ENCODE measurements at places on chromosomes 4 and X. TPM values are rescaled to one million over a fixed set of nuclear protein-coding genes. Genes with fewer than 3 reads are reported as not detected.

- peaks cover 28% of the 10 kb centered on the region for H3K36me3 ChIP-seq
- H3K4me1 ChIP-seq, result no peaks in the 10 kb centered on the region
- peaks cover 6% of the 10 kb centered on the region for H3K27me3 ChIP-seq
- DNase-seq, result peak; percentile 12
- no peak overlapping the region for H3K27ac ChIP-seq
Measured at GRCh38 chrX:47170861-47171692, 22.6 kb upstream of the UBA1 start.

The KLF3 gene
- 34.1 TPM for total RNA-seq

The POLN gene
- 3.8 TPM for total RNA-seq

The WWC2 gene
- total RNA-seq, result 27.8 TPM

DNA sequence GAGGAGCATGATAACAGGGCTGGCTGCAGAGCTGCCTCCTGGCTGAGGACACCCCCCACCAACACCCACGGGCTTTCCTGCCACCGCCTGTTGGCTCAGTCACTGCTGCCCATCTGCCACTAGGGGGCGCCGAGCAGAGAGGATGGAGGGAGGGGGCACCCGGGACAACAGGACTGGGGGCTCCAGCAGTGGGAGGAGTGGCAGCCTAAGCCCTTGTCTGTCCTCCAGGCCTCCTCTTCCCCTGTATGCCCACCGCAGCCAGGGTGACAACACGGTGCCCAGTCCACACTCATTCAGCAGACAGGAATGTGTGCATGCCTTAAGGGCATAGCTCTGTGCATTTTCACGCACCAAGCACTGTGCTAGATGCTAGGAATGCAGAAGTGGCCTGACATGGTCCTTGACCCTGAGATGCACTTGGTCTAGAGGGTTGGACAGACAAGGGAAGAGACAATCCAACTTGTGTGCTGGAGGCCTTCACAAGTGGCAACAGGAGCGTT, 149.9 kb downstream of the AMMECR1 start:
- H3K27me3 ChIP-seq, result peaks cover 5% of the 10 kb centered on the region
- no peaks in the 10 kb centered on the region for H3K4me1 ChIP-seq
- DNase-seq, result no peak
- no peaks in the 10 kb centered on the region for H3K36me3 ChIP-seq
- no peak overlapping the region for H3K4me3 ChIP-seq

The TCP11X2 gene
- not detected for total RNA-seq
